Gastroesophageal sphincter (tissue), 4 donors: ENCODE measurements at places on chromosomes 16 and 17. TPM values are rescaled to one million over a fixed set of nuclear protein-coding genes. Genes with fewer than 3 reads are reported as not detected.

Gene MBTPS1
- 94.4 TPM for total RNA-seq

GRCh38 chr17:16908273-16908672 lies 63.6 kb downstream of the TNFRSF13B start:
- no peak for ATAC-seq

GRCh38 chr17:31074772-31075555 lies 19.8 kb upstream of the NF1 start:
- ATAC-seq = no peak

DNA sequence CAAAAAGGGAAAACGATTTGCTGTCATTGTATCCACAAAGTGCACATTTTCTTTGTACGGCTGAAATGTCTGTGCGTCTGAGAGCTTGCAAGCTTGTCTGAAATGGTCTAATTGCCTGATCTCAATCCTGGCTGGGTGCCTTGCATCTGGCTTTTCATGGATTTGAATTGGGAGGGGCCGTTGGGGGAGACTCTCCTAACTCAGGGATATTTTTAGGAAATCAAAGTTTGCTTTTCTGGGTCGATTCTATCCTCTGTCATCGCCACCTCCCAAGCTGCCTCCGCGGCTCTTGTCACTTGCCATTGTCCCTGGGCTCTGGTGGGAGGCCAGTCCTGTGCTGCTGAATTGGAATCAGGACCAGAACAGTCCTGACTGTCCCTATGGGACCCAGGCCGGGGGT lies 33.3 kb upstream of the MGAT5B start:
- no peak for ATAC-seq
